ENCODE measurements at places on chromosomes 1 and 21.

- H3K4me3 ChIP-seq, result no peak overlapping the region
- H3K4me1 ChIP-seq, result no peaks in the 10 kb centered on the region
- DNase-seq, result no peak
- H3K27me3 ChIP-seq, result no peaks in the 10 kb centered on the region
- no peak overlapping the region for H3K27ac ChIP-seq
Measured at GRCh38 chr21:39668369-39668768, 55.6 kb downstream of the B3GALT5 start.

DNA sequence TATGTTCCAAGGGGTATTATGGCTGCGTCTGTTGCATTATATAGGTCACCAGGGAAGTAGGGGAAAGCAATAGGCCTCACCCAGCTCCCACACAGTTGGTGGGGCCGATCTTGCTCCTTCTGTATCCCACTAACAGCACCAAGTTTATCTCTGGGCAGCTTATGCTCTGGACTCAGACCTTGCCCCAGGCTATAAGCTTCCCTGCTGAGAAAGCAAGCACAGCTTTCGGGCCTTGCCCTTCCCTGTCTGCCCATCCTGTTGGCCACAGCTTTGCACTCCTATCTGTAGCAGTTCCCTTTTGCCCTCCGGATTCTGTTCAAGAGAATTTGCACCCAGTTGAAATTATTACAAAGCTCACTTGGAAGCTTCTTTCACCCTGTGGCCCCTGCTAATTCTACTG lies 12.9 kb downstream of the KCNE1 start:
- H3K36me3 ChIP-seq, result no peaks in the 10 kb centered on the region
- H3K27ac ChIP-seq, result no peak overlapping the region
- H3K4me3 ChIP-seq, result no peak overlapping the region
- H3K4me1 ChIP-seq, result no peaks in the 10 kb centered on the region

DNA sequence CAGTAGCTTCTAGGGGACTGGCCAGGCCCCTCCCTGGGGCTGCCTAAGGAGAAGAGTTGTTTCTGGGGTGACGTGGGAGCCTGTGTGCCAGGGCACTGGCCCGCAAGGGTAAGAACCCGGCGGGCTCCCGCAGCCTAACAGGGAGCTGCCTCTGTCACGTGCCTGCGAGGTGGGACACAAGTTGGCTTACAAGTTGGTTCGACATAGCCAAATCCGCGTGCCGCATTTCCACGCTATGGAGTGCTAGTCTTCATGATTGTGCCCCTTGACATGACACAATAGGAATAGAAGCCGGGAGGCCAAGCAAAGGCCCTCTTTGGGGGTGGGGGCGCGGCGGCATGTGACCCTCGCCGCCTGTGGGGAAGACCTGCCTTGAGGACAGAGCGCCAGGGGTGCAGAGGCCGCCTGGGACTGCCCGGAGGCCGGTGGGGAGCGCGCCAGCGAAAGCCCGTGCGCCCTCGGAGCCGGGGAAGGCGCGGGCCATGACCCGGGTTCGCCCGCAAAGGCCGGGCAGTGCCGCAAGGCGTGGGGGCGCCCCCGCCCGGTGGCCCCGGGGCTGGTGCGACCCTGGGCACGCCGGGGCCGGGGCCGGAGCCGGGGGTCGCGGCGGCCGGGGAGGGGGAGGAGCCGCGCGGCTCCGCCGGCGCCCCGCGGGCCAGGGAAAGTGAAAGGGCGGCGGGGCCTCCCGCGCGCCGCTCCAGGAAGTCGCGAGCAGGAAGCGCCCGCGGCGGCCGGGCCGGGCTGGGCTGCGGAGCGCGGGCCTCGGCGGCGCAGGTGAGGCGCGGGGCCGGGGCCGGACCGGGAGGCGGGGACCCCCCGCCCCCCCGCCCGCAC lies at the start of gene SLC37A1:
Gene SLC37A1, plus strand, starts transcription at position 702 of the 834 bp plus-strand sequence. CDS start 4,603 bp downstream, outside the sequence.
- H3K4me1 ChIP-seq, result peaks cover 29% of the 10 kb centered on the region
- H3K27me3 ChIP-seq, result no peaks in the 10 kb centered on the region
- peak; percentile 46 for DNase-seq
- peak within 1 kb of the TSS; percentile 90 for H3K4me3 ChIP-seq
- H3K36me3 ChIP-seq, result peaks cover 3% of the 10 kb centered on the region
- peak within 1 kb of the TSS; percentile 84 for H3K27ac ChIP-seq

DNA sequence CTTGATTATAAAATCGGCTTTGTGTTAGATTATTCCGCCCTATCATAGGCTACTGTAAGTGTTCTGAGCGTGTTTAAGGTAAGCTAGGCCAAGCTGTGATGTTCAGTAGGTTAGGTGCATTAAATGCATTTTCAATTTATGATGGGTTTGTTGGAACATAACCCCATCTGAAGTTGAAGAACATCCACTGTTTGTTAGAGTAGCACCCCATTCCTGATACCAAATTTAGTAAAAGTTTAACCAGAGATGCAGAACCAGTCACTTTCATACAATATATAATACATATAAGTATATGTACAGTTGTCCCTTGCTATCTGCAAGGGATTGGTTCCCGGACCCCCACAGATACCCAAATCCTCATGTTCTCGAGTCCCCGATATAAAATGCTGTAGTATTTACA lies 16.1 kb downstream of the UBASH3A start:
- peaks cover 10% of the 10 kb centered on the region for H3K36me3 ChIP-seq
- DNase-seq, result no peak
- H3K4me3 ChIP-seq, result no peak overlapping the region
- no peaks in the 10 kb centered on the region for H3K27me3 ChIP-seq
- peak overlapping the region; percentile 96 for H3K27ac ChIP-seq

DNA sequence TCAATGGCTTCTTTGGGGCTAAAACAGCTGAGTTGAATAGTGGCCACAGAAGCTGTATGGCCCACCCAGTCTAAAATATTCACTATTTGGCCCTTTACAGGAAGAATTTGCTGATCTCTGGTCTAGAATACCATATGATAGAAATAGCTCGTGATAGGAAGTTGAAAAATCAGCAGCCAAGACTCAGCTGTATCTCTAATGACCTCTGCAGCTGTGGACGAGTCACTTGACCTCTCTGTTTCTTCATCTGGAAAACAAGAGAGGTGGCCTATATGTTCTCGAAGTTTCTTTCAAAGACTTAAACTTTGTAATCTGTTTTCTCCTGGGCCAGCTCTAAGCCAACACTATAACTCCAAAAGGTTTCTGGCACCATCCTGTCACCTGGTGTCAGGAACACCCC lies 129.2 kb downstream of the ZBTB18 start:
- no peaks in the 10 kb centered on the region for H3K4me1 ChIP-seq
- peaks cover 2% of the 10 kb centered on the region for H3K36me3 ChIP-seq
- H3K27ac ChIP-seq, result no peak overlapping the region
- no peak overlapping the region for H3K4me3 ChIP-seq
- peaks cover 30% of the 10 kb centered on the region for H3K27me3 ChIP-seq

DNA sequence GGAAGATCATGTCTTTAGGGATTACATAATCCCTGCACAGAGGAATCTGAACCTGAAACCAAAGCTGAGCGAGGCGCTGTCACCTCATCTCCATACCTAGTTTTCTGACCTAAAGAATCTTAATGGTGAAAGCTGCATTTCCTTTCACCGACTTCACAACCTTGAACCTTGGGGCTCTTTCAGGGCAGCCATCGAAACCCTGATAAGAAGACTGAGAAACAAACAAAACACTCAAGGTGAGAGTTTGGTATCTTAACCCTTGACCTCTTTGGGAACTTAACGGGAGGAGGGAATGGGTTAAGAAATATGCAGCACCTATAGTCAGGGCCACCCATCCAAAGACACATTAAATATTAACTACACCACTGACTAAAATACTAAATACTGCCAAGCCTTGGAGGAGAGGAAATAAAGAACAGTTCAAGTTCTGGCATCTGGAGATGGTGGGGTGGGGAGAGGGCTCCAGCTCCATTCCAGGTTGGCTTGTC lies 2.0 kb downstream of the C1orf116 start:
- H3K4me3 ChIP-seq, result no peak overlapping the region
- H3K27me3 ChIP-seq, result peaks cover 89% of the 10 kb centered on the region
- H3K27ac ChIP-seq, result no peak overlapping the region
- DNase-seq, result no peak
- peaks cover 3% of the 10 kb centered on the region for H3K4me1 ChIP-seq

DNA sequence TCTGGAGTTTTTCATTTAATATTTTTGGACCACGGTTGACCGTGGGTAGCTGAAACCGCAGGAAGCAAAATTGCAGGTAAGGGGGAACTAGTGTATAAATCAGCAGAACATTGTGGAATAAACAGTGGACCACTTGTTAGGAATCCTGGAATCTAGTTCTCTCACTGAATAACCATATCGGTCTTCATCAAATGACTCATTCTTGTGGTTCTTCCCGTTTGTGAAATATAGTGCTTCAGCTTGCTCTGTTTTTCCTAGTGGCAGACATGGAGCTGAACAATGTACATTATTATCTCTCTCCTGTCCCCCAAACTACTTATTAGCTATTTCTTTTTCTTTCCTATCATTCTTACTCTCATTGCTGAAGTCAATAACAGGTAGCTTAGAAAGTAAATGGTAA lies 61.9 kb downstream of the HSPA13 start:
- no peak overlapping the region for H3K27ac ChIP-seq
- H3K36me3 ChIP-seq, result no peaks in the 10 kb centered on the region
- peaks cover 44% of the 10 kb centered on the region for H3K27me3 ChIP-seq
- H3K4me1 ChIP-seq, result no peaks in the 10 kb centered on the region
- H3K4me3 ChIP-seq, result no peak overlapping the region

DNA sequence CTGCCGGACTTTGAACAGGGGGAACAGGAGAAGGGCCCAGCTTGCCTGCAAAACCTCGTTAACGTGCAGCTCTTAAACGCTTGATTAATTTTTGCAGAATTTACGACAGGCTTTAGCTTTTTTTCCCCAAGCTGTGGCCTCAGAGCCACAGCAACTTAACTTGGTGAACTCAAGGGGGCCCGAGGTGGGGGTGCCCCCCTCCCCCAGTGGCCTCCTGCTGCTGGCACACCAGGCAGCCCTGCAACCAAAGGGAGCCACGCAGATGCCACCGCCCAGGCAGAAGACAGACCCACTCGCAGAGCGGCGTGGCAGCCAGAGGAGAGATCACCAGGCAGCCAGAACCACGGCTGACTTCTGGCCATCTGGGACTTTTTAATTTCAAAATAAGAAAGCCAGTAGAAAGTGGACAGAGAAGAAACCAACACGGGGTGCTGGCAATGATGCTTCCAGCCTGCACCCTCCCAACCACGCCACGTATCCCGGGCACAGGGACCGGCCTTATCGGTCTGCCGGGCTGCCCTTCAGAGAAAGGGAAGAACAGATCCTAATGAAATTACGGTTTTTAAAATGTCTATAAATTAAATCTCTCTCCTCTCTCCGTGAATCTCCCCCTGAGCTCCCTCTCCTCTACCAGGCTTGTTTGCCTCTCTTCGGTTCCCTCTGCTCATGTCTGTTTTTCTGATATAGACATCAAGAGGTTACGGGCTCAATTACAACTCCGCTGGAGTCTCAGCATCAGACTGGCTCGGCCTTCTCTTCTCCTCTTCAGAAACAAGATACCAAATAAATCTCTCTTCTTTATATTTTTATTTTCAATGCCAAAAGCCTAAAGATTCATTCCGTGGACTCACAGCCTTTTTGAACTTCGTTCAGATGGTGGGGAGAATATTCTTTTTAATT lies 6.4 kb downstream of the CASZ1 start:
- H3K27me3 ChIP-seq, result peaks cover 47% of the 10 kb centered on the region
- H3K27ac ChIP-seq, result no peak overlapping the region
- no peak for DNase-seq
- peaks cover 3% of the 10 kb centered on the region for H3K36me3 ChIP-seq
- peaks cover 14% of the 10 kb centered on the region for H3K4me1 ChIP-seq
- no peak overlapping the region for H3K4me3 ChIP-seq

- H3K4me3 ChIP-seq, result no peak overlapping the region
- DNase-seq, result no peak
- H3K27me3 ChIP-seq, result no peaks in the 10 kb centered on the region
Measured at GRCh38 chr1:235670157-235670776, 20.7 kb upstream of the GNG4 start.

DNA sequence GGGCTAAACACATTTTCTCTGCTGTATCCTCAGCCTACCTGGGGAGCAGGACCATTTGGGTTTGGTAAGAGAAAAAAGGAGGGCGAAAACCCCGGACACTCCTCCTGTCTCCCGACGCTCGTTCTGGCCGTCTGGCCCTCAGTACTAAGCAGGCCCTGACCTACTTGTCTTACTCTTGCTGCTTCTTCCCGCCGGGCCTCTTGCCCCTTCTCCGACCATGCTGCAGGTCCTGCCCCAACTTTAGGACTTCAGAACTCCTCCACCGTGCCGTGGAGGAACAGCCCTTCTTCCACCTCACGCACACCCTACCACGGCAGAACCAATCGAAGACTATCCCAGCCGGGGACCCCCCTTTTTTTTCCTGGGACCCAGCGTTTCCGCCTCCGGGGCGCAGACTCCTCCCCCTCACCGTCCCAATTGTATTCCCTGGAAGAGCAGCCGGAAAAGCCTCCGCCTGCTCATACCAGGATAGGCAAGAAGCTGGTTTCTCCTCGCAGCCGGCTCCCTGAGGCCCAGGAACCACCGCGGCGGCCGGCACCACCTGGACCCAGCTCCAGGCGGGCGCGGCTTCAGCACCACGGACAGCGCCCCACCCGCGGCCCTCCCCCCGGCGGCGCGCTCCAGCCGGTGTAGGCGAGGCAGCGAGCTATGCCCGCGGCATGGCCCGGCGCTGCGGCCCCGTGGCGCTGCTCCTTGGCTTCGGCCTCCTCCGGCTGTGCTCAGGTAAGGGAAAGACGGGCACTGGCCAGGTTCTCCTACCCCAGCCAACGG lies at the start of gene CHRNB2:
Gene CHRNB2, plus strand, starts transcription at position 393 of the 771 bp plus-strand sequence. Its CDS starts 267 bp downstream, at position 660.
- H3K4me3 ChIP-seq, result peak within 1 kb of the TSS; percentile 46
- peaks cover 13% of the 10 kb centered on the region for H3K4me1 ChIP-seq
- peaks cover 2% of the 10 kb centered on the region for H3K36me3 ChIP-seq
- peak; percentile 80 for DNase-seq
- peaks cover 41% of the 10 kb centered on the region for H3K27me3 ChIP-seq
- no peak within 1 kb of the TSS for H3K27ac ChIP-seq

DNA sequence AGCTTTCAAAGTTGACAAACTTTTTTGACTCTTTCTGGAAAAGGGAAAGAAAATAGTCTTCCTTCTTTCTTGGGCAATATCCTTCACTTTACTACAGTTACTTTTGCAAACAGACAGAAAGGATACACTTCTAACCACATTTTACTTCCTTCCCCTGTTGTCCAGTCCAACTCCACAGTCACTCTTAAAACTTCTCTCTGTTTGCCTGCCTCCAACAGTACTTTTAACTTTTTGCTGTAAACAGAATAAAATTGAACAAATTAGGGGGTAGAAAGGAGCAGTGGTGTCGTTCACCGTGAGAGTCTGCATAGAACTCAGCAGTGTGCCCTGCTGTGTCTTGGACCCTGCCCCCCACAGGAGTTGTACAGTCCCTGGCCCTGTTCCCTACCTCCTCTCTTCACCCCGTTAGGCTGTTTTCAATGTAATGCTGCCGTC lies 160.8 kb upstream of the SGIP1 start:
- peak overlapping the region; percentile 80 for H3K4me3 ChIP-seq
- H3K27ac ChIP-seq, result peak overlapping the region; percentile 96
- no peak for DNase-seq
- H3K4me1 ChIP-seq, result peaks cover 55% of the 10 kb centered on the region
- no peaks in the 10 kb centered on the region for H3K27me3 ChIP-seq
- peaks cover 22% of the 10 kb centered on the region for H3K36me3 ChIP-seq

GRCh38 chr1:244067893-244068292 lies 16.8 kb downstream of the ZBTB18 start:
- no peaks in the 10 kb centered on the region for H3K36me3 ChIP-seq
- no peaks in the 10 kb centered on the region for H3K27me3 ChIP-seq
- DNase-seq, result no peak
- H3K4me1 ChIP-seq, result peaks cover 6% of the 10 kb centered on the region

GRCh38 chr1:240608707-240609106 lies 3.2 kb downstream of the GREM2 start:
- H3K27ac ChIP-seq, result peak overlapping the region; percentile 99
- no peak for DNase-seq
- no peaks in the 10 kb centered on the region for H3K27me3 ChIP-seq
- peaks cover 3% of the 10 kb centered on the region for H3K36me3 ChIP-seq

- peaks cover 6% of the 10 kb centered on the region for H3K27me3 ChIP-seq
- DNase-seq, result no peak
- peaks cover 2% of the 10 kb centered on the region for H3K4me1 ChIP-seq
- H3K27ac ChIP-seq, result no peak overlapping the region
- no peaks in the 10 kb centered on the region for H3K36me3 ChIP-seq
Measured at GRCh38 chr1:66176012-66176715, 357.8 kb upstream of the SGIP1 start.

All from T-helper 17 cell (primary cell).